Frontal cortex (tissue), 4 donors: ENCODE measurements at places on chromosomes 5 and 9.

DNA sequence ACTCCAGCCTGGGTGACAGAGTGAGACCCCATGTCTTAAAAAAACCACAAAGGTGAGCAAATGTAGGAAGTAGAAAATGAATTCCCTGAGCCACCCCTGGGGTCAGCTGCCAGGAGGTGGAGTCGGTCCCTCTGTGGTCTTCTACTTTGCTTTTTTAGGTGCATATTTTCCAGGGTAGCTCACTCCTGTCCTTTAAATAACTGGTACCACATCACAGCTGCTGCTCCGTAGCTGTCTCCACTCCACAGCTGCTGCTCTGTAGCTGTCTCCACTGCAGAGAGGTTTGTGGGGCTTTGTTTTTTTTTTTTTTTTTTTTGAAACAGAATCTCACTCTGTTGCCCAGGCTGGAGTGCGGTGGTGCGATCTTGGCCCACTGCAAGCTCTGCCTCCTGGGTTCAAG, 8.9 kb downstream of the WDR5 start:
- no peak for DNase-seq

DNA sequence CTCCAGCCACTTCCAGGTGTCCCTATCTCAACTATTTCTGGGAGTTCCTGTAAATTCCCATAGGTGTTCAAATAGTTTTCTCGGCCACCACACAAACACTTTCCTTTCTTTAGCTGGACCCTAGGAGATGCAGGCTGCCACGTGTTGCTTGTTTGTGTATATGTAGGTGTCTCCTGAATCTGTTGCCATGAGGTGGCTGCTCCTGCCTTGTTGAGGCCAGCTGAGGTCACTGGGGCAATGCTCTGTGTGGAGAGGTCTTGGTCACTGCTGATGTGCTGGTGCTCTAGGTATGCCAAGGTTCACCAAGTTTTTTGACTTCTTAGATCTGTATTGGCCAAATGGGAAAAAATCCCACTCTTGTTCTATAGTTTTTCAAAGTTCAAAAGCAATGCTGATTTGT, 132.5 kb upstream of the CHD1 start:
- no peak for DNase-seq

- DNase-seq, result no peak
Measured at GRCh38 chr9:89440951-89441654, 56.8 kb downstream of the SEMA4D start.

DNA sequence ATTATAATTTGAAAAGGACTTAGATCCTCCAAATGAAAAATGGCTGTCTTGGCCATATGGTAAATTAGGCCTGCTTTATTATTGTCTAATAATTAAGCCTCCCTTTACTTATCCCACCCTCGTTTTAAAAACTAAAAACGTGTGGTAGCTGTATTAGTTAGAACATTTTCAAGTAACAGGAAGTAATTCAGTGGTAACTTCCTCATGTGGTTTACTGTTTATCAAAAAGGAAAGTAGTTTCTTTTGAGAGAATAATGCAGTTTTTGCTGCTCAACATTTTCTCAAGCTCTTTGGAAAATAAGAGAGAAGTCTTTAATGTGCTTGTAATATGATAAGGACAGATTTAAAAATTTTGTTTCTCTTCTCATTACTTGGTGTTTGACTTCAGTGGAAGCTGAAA, 26.0 kb downstream of the ZCCHC7 start:
- no peak for DNase-seq

- no peak for DNase-seq
Measured at GRCh38 chr5:110441035-110441434, 285.4 kb downstream of the TMEM232 start.

DNA sequence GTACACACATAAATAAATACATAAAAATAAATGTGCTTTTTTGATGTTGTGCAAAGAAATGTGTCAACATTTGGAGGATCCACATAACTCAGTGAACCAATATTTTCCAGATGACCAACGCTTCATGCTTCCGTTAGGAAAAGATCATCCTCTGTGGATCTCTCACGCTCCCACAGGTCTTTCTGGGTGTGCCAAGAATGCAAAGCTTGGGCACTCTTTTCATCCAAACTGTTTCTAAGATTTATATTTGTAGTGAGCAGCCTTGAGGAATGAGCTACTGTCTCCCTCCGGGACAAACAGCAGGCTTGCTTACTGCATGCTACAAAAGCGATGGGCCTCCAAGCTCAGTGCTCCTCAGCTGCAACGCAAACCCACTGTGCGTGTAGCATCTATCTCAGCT, 46.2 kb upstream of the RUFY1 start:
- no peak for DNase-seq

DNA sequence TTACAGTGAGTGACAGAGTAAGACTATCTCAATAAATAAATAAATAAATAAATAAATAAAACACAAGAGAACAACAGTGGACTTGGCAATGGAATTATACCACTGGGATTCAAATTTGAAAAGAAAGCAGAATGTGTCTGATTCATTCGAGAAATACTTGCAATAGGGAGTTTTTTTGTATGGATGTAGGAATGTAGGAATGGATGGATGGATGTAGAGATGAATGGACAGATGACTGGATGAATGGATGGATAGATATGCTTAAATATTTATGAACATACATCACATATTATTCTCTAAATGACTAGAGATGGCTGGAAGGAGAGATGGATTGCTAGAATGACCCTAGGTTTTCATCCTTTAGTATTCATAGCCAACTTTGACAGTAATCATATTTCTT, 22.0 kb upstream of the CEMIP2 start:
- DNase-seq, result no peak

DNA sequence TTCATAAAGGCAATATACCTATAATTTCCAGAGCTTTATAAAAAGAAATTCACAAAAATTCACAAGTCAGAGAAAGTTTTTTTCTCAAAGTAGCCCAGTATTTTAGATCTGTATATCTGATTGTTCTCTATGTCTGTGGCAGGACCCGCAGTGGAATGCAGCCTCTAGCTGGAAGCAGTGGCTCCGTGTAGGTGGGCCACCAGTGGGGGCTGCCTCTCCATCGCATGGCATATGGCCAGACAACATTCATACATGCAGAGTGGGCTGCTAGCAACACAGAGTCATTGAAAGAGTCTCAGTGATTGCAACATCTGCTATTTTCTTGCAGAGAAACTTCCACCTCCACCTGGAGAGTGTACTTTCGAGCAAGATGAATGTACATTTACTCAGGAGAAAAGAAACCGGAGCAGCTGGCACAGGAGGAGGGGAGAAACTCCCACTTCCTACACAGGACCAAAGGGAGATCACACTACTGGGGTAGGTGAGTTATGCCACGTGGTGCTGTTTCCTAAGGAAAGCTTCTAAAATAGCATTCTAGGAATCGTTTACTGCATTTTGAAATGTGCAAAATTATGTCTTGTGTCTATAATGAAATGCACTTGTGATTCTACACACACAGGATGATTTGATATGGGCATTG, 88.5 kb upstream of the SMC5 start:
- no peak for DNase-seq

DNA sequence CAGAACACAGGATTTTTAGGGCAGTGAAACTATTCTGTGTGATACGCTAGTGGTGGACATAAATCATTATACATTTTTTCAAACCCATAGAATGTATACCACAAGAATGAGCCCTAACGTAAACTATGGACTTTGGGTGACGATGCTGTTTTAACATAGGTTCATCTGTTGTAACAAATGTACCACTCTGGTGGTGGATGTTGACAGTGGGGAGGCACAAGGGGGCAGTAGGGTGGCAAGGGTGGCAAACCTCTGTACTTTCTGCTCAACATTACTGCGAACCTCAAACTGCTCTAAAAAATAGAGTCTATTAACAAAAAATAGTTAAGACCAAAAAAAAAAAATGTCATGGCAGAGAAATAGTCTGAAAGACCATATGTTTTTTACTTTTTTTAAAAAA, 9.1 kb upstream of the MVB12B start:
- no peak for DNase-seq

DNA sequence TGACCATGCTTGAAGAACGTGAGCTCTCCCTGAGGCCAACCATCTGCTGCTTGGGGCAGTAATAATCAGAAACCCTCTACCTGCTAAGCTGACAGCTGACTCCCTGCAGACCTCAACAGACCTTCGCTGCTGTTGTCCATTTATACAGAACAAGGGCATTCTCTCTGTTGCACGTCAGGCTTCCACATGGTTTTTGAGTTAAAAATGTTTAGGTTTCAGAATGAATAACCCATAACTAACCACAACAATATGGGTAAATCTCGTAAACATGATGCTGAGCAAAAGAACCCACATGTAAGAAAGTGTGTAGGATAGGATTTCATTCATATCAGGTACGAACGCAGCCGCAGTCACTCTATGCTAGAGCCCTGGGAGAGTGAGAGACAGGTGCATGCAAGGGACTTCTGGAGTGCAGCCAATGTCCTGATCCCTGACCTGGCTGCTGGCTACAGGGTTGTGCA, 348.5 kb downstream of the MED10 start:
- no peak for DNase-seq

DNA sequence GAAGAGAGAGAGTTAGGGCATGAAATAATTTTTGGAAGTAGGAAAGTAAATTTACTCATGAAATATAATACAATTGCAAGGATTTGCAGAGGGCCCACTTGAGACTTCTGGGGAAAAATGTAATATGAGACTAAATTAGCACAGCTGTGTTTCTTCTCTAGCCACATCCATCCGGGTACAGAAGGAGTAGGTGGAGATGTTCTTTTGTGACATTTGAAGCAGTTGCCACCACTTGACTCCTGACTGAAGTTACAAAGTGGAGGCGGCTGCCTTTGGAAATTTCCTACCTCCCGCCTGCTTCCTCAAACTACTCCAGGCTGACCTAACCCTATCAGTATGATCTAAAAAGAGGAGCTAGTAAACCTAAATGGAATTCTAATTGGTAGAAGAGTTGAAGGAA, 58.1 kb upstream of the SHISAL2B start:
- no peak for DNase-seq

- no peak for DNase-seq
Measured at GRCh38 chr5:8615142-8615858, 746.4 kb downstream of the MTRR start.

- no peak for DNase-seq
Measured at GRCh38 chr5:147830035-147830434, 1.4 kb downstream of the SPINK1 start.

DNA sequence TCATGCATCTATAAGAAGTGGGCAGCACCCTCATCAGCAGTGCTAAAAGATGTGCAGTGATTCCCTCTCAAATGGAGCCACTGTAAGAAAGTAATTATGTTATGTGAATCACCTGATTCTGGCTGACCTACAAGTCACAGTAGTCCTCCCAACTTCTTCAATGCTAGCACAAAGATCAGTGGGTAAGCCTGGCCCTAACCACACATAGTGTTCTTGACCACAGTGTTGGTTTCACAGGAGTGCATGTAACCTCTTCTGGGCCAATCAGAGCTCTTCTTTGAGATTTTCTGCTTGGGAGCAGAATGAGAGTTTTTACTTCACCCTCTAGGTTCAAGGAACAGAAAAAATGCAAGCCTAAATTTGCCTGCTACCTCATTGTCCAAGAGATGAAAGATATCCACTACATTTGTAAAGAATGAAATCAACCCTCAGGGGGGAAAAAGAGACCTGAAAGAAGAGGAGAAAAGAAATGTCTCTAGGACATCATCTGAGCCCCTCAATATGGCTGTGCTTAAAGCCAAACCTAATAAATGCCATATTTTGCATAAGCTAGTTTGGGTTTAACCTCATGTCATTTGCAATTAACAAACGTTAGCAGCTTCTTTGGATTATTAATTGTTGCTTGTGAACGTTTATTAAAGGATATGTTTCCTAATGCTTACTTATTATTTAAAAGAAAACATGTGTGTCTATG, 65.3 kb upstream of the ADRB2 start:
- DNase-seq, result no peak

DNA sequence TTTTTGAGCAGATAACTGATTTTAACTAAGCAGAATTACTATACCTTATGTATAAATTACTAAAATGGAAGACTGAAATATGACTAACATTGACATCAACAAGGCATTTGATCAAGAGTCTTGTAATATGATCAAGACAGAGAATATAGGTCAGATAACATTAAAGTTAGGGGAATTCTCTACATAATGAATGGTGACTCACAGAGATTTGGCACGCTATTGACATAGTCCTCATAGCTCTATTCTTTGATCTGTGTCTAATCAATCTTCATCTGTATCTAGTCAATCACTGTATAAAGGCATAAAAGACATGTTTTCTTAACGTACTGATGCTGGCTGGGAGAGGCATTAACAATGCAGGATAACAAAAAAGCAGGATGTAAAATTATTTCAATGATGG, 17.4 kb downstream of the ABITRAM start:
- no peak for DNase-seq

GRCh38 chr9:35907711-35908503, 1.4 kb upstream of the SPAAR start:
- DNase-seq, result peak; percentile 71

GRCh38 chr9:86983249-86983619, 35.9 kb upstream of the GAS1 start:
- DNase-seq, result no peak

DNA sequence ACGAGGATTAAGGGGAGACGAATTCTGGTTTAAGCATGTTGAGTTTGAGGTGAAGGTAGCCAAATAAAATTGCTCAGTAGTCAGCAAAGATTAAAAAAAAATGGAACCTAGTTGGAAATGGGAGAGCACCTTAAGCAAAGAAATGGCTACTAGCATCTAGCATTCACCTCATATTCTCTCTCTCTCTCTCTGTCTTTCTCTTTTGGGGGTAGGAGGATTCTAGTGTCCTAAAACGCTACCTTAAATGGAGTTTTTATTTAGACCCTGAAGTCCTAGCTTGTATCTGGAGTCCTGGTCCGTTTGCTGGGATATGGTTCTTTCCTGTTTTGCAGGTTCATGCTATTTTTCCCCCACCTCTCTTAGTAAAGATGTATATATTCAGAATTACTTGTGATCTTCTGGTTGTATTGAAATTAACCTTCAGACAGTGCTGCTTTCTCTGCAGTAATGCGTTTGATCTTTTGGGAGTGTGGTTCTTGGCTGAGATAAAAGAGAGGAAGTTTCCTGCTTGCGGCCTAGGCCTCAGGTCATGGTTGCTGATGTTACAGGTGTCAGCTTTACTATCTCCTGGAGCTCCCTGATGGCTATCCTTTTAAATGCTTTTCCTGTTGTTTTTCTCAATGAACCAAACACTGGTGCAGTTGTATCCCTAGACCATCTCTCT, 8.0 kb downstream of the TGFBR1 start:
- no peak for DNase-seq

DNA sequence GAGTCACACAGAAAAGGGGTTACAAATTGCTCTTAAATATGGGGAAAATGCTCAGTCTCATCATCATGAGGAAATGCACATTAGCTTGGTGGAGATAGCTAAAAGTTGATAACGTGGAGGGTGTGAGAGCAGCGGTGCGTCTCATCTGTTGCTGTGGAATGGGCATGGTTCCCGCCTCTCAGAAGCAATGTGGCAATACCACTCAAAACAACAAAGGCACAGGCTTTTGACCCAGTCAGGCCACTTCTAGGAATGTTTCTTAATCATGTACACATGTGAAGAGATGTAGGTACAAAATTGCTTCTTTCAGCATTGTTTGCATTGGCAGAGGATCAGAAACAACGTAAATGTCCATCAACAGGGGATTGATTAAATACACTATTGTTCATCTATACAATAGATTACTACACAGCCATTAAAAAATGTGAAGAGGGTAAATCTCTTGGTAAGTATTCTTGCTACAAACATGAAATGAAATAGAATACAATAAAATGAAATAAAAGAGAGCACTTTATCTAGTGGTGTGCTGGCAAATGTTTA, 212.6 kb upstream of the MSX2 start:
- DNase-seq, result no peak

- no peak for DNase-seq
Measured at GRCh38 chr9:122364117-122364782, 6.6 kb upstream of the PTGS1 start.
